ENCODE measurements at places on chromosomes 2 and 18.
A peak's percentile ranks its signal among the peaks of the same experiment; 100 is the strongest.

GRCh38 chr2:70514612-70515055, 39.0 kb downstream of the TGFA start:
- DNase-seq: no peak

GRCh38 chr2:55718165-55719008, 24.7 kb upstream of the PNPT1 start:
- DNase-seq: peak; percentile 38

DNA sequence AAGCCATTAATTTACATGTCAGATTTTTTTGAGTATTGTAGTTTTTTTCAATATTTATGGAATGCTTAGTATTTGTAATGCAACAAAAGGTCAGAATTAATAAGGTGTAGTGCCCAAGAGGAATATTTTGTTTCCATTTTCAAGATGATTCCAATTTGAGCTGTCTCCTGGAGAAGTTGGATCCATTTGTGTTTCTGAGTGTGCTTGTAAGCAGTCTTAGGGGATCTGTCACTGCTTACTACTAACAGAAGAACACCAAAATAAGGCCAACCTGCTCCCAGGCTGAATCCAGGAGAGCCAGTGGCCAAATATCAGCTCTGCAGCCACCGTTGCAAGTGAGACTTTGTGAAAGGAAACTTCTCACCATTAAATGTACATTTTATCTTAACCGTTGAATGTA, 129.9 kb downstream of the AGAP1 start:
- no peak for DNase-seq

DNA sequence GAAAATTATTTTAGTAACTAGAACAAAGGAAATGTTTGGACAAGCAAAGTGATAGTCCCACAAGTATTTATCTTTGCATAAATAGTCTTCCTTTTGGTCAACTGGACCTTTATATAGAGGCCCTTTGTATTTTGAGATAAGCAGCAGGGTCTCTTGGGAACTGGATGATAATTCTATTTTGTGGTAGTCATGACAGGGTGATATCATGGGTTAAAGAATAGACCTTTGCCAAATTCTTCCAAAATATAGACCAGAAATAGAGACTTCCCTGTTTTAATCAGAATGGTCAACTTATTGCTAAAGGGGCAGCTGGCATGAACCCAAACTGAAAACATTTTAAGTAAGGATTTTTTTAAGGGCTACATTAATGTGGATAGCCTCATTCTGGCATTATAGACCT, 10.5 kb downstream of the PLEK start:
- no peak for DNase-seq

DNA sequence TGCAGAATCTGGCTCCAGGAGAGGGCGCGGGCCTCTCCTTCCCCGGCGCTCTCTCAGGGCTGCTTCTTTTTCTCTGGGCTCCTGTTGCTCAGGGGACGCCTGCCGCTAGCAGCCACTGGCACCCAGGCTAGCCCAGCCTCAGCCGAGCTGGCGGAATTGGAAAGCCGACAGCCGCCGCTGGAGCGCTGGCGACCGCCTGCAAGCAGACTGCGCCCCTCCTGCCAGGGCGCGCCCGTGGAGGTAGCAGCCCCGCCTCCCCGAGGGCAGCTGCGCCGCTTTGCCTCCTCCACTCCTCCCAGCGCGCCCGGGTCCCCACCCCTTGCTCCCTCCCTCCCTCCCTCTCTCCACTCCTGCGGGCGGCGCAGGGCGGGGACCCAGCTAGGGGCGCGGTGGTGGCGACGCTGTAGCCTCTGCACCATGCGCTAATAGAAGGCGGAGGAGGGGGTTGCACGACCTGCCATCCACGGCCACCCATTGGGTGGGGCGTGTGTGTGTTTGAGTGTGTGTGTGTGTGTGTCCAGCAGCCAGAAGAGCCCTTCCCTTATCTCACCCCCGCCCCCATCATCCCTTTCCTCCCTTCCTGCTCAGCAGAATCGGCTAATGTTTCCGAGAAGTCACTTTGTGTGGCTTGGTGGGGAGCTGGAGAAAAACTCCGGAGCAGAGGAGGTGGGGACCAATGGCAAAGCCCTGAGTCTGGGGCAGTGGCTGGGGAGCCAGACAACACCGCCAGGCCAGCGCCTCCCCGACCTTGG, at the start of gene SCN9A:
SCN9A (minus strand) TSS at position 209 of the 752 bp plus-strand sequence. CDS start 64,188 bp downstream, outside the sequence.
- DNase-seq: peak; percentile 80
